ENCODE measurements at places on chromosomes 7 and 10.

- no peak for DNase-seq
Measured at GRCh38 chr7:78265071-78265470, 466.5 kb downstream of the PHTF2 start.

DNA sequence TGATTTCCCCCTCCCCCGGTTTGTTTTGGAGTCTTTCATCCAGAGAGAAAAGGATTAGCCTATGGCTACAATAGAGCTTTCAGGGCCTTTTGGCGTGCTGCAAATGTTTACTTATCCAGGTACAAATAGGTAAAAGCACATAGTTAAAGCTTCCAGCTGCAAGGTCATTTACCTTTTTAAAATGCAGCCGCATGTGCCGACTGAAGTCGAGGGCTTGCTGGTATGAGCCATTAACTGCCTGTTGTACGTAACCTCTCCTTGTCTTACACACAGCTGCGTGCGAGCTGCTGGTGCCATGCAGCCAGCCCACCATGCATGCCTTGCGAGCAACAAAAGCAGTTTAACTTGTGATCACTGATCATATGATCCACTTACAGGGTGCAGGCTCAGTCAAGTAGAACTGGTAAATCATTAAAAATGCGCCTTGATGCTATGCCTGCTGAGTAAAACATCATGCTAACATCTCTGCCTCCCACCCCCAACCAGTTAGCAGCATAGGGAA lies 866.4 kb downstream of the LRMDA start:
- DNase-seq = no peak

DNA sequence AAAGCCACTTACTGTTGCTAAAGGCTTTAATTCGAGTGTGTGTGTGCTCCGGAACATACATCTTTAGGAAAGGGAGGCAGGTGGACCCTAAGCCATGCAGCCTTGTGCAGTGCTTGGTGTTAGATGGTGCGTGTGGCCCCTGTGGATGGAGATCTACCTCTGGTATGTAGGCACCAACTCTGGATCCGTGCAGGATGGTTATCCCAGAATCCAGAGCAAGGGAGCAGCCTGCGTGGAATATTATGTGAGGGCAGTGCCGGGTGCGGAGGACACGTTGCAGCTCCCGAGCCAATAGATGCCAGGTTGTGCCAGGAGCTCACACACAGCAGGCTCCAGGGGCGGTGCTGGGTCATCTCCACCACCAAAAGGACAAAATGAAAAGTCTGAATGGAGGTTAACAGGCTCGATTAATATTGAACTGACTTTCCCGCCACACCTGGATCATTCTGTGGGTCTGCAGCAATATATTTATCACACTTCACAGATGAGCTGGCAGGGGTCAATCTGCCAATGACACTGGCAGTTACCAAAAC lies 143.0 kb upstream of the NPS start:
- no peak for DNase-seq

- no peak for DNase-seq
Measured at GRCh38 chr10:14026325-14026724, 304.4 kb downstream of the FRMD4A start.

DNA sequence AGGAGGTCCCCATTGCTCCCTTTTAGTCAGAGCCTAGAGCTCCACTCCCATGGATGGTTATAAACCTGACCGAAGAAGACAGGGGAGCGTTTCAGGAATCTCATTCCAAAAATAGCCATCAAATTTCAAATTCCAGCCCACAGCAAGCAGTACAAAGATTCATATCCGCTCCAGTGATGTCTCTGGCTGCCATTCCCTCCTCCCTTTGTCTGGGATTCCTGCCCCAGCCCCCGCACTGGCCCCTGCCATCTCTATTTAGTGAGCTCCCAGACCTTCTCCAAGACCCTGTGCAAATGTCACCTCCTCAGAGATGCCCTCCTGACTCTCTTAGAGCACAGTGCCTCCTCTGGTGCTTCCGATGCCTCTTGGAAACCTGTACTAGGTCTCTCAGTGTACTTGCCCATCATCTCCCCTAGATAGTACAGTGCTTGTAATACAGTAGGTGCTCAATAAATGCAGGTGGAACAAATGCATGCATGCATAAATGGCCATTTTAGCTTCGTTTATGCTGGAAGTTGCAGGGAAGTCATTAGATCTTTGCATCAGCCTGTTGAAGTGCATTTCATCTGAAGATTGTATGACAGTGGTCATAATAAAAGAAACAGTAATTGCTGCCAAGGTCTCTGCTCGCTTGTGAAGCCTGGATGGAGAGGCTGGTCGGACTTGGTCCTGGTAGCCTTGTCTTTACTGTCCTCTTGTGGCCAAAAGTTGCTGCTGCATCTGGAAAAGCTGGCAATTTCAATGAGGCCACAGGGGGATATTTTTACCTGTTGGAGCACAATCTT lies 32.0 kb upstream of the HABP2 start:
- peak; percentile 5 for DNase-seq

DNA sequence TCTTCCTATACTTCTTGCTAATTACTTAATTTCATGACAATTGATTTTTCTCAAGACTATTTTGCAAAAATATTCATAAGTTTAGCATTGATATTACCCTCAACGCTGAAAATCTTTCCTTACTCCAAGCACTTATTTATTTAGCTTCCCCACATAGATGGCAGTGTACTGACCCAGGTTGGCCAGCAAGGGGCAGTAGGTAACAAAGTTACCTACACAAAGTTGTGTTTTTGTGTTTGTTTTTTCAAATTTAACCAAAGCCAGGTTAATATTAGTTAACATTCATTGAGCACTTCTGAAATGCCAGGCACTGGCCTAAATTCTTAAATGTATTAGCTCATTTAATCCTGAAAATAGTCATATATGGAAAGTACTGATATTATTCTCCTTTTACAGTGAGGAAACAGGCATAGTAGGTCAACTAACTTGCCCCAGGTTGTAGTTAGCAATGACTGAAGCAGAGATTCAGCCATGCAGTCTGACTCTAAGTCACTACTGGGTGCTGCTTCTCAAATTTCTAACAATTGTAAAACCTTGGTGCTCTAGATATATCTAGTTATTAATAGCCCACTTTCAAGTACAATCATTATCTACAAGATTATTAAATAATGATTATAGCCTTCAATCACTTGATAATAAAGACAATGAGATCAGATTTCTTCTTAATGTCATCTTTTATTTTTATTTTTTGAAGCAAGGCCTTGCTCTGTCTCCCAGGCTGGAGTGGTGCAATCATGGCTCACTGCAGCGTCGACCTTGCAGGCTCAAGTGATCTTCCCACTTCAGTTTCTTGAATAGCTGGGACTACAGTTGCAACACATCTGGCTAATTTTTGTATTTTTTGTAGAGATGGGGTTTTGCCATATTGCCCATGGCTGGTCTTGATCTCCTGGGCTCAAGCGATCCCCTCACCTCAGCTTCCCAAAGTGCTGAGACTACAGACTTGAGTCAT lies 5.8 kb upstream of the GGCT start:
- peak; percentile 47 for DNase-seq

DNA sequence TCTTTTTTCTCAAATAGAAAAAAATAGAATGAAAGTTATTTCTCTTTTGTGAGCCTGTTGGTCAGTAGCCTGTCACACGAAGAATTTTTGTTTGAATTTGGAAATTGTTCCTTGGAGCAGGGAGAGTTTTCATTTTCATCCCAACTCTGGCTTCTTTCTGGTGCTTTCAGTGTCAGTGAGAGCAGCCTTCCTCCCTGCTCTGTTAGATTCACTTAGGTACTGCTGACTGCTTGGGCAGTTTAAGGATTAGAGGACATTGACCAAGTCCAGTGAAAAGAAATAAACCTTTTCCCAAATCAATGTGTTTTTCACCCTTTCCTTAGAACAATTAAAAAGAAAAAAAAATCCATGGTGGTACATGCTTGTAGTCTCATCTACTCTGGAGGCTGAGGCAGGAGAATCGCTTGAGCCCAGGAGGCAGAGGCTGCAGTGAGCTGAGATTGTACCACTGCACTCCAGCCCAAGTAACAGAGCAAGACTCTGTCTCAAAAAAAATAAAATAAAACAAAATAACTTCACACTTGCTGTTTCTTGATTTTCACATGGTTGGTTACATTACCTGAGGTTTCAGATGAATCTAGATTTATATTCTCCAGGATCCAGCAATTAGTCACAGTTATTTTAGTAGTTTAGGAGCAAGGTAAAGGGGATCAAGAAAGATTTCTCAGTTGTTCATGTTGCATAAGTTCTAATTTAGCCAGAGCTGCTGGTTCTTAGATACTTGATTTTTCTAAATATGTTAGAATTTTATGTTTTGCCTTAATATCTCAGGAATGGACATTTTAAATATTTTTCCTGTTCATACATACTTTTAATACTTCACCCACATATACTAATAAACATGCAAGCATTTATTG lies 63.1 kb downstream of the ZNRF2 start:
- no peak for DNase-seq

GRCh38 chr10:87849001-87849400 lies 14.3 kb downstream of the KLLN start:
- no peak for DNase-seq

DNA sequence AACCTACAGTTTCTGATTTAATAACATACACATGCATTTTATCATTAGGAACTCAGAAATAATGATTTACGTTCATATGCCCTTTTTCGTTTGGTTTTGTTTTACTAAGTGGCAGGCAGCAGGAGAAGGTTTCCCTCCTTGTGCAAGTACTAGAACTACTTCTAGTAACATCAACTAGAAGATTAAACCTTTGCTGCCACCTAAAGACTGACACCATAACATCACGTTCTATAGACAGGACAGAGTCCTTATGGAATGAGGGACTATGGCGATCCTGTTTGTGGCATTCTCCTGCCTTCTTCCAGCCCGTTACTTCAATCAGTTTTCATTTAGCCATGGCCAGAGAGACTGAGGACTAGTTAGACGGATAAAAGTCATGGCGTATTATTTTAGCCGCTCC lies 53.2 kb downstream of the GAD2 start:
- DNase-seq = no peak

- DNase-seq = no peak
Measured at GRCh38 chr7:5779141-5779540, 2.3 kb downstream of the RNF216 start.

- no peak for DNase-seq
Measured at GRCh38 chr7:54996391-54996790, 22.4 kb upstream of the EGFR start.

DNA sequence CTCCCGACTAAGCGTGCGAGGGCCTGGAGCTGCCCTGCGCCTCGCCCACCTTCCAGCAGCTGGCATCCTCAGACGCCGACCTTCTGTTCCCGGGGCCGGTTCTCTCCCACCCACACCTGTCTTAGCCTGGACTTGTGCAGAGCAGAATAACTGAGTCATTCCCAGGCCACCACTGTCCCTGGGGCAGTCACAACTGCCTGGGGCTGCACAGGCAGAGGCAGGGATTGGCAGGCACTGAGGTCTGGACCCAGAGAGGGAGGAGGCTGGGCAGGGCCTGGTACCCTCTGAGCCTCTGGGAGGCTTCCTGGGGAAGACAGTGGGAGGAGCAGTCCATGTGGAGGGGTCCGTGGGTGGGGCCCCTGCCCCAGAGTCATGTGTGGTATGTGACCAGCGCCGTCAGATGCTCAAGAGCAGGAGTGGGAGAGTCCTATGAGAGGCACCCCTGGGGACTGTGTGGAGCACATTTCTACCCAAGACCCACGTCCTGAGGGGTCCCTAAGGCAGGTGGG lies 74.3 kb downstream of the NKX6-2 start:
- DNase-seq = no peak

DNA sequence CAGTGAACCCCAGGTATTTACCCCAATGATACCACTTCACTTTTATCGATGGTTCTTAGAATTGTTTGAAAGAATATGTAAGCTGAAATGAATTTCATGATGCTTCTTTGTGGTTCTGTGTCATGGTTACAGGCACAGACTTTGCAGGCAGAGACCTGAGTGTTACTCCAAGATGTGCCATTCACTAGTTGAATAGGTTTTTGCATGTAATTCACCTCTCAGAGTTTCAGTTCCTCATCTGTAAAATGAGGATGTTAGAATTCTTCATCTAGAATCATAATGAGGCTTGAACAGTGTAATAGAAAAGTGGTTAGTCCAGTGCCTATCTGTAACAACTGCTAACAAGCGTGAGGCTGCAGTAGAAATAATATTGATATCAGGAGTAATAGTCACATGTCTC lies 54.6 kb downstream of the VSTM2A start:
- no peak for DNase-seq

DNA sequence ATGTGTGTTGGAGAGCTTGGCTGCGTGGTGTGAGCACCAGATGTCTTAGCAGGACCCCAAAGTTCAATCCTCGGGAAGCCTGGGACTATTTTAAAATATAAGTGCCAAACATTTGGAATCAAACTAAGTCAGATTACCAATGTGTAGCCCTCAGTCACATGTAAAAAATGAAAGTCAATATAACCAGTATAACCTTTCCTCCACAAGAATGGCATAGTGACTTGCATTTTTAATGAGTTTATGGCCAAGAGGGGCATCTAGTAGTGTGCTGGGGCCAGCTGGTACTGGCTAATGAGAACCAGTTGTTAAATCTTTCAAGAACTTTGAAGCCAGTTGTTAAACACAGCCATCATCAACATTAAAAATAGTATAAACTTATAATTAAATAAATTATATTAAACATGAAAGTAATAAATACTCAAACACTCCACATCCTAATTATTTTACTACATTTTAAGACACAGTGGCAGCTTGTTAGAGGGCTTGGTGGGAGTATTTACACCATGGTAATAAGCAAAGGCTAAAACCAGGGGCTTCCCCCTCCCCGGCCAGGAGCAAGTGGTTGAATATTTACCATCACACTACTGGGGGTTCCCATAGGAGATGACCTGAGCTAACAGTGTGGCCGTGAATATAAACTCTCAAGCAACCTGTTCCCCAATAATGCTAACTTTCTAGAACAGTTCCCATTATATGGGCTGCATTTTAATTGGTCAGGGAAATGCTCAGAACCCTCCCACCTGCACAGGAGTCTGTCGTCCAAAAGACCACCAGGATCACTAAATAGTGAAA lies 7.9 kb upstream of the FAM170B start:
- no peak for DNase-seq

DNA sequence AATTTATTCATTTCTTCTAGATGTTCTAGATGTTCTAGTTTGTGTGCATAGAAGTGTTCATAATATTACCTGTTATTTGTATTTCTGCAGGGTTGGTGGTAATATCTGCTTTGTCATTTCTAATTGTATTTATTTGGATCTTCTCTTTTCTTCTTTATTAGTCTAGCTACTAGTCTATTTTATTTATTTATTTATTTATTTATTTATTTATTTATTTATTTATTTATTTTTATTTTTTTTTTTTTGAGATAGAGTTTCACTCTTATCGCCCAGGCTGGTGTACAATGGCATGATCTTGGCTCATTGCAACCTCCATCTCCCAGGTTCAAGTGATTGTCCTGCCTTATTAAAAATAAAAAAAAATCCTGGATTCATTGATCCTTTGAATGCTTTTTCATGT lies 114.8 kb upstream of the THSD7A start:
- DNase-seq = no peak

DNA sequence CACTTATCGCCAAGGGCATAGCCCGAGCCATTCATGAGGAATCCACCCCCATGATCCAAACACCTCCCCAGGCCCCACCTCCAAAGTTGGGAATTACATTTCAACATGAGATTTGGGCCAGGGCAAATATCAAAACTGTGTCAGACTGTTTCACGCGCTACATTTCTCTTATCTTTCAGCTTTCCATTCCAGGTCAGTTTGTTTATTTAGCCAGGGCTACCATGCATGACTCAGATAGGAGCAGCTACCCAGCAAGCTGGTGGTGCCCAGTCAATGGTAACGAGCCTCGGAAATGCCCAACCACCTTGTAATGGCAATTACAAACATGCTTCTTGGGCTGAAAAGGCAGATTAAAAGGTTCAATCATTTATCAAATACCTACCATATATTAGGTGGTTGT lies 43.6 kb upstream of the BAMBI start:
- DNase-seq = no peak

GRCh38 chr10:113711142-113711541 lies 31.4 kb downstream of the CASP7 start:
- DNase-seq = no peak

GRCh38 chr10:31700181-31700611 lies 228.4 kb downstream of the ARHGAP12 start:
- no peak for DNase-seq
